Forelimb muscle (tissue), 1 donor: ENCODE measurements at places on chromosomes 7 and 10.

- DNase-seq: peak; percentile 19
Observed at GRCh38 chr7:151566897-151567320, 47.2 kb upstream of the RHEB start.

- no peak for DNase-seq
Observed at GRCh38 chr10:31011665-31012022, 20.0 kb downstream of the ZNF438 start.

DNA sequence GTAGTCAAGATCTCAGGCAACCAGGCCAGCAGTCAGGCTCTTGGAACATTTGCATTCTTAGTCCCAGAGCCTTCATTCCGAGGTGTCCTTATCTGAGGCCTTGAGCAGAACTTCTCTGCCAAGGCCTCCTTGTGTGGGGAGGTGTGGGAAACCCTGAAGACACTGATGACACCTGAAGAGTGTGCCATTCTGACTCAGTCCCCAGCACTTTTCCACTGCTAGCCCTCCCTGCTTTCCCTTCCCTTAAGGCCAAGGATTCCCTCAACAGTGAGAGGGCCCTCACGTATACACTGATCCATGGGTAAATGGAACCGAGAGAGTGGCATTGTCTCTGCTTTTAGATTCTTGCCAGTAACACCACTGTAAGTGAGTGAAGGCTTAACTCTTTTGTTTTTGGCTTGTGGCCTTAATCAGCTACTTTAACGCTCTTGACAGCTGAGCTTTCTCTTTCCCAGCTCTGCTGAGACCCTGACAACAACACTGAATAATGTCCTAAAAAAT, 30.3 kb downstream of the TRDMT1 start:
- DNase-seq: no peak

DNA sequence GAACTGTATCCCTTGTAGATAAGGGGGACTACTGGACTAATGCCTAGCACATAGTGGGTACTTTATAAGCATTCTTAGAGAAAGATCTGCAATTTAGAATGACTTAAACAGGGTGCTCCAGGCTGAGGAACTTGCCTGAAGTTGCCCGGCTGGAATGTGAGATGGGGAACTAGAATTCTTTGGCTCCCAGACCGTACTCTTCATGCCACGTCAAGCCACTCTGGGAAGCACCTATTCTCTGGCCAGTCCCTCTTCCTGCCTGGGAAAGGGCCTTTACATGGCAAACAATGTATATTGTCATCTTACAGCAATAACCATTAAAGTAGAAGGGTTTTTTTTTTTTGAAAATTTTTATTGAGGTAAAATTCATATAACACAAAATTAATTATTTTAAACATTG, 34.5 kb downstream of the ATXN7L1 start:
- DNase-seq: no peak

GRCh38 chr7:73963252-73963822, 64.6 kb upstream of the ELN start:
- DNase-seq: no peak

DNA sequence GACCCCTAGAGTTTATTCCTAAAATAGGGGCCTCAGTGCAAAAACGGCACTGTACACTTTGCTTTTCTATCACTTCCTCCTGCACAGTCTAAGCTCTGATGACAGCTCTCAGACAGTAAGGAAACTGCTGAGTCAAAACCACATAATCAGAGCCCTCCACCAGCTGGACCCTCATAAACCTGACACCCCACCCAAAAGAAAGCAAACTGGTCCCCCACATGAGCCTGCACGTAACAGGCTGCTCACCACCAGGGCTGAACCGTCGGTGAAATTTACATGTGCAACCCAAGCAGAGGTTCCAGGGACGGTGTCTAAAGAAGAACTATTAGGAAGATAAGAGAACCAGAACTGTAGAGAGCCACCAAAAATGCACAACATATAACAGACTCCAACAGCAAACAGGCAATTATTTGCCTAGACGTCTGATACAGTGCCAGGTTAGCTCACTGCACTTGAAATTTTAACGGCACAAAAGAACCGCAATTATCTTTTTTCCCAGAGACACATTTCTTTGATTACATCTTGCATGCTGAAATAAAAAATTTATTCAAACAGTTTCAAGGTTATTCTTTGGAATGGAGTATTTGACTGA, 19.6 kb downstream of the SGMS1 start:
- no peak for DNase-seq

DNA sequence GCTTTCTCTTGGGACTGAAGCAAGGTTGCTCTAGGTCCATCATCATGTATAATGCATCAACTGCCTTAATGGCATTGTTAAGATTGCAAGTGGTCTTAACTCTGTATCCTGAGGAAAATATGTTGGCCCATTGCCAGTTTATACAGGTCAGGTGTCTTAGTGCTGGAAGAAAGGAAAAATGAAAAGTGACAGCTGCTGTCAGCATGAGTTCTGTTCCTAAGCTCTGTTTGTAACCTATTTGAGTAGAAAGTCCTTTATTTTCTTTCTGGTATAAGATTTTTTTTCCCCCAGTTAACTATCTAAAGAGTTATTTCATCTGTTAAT, 127.2 kb downstream of the SRI start:
- no peak for DNase-seq

DNA sequence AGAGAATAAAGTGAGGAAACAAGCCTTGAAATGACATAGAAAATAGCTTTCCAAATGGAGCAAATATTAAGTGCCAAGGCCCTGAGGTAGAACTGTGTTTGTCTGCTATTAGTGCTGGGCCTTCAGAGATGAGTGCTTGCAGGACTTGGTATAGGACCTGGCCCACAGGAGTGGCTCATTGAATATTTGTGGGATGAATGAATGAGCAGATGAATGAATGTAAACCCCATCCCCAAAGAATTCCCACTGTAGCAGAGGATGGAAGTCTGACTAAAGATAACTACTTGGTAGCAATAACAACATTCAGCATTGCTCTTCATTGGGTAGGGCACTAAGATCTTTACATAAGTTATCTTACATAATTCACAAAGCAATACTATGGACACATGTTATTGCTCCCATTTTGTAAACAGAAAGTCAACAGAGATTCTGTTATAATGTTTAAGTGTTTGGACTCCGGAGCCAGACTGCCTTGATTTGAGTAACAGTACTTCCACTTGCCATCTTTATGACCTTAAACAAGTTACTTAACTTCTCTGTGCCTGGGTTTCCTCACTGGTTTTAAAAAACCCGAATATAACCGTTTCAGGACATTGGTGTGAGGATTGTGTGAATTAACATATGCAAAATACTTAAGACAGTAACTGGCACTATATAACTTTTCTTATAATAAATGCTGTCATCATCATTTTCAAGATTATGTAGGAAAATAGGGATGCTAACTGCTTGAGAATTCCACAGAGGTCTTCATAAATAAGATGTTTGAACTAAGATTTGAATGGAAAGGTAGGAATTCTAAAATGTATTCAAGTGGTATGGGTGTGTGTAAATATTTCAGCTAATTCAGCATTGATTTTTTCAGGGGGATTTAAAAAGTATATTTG, 141.9 kb downstream of the PRKG1 start:
- no peak for DNase-seq

DNA sequence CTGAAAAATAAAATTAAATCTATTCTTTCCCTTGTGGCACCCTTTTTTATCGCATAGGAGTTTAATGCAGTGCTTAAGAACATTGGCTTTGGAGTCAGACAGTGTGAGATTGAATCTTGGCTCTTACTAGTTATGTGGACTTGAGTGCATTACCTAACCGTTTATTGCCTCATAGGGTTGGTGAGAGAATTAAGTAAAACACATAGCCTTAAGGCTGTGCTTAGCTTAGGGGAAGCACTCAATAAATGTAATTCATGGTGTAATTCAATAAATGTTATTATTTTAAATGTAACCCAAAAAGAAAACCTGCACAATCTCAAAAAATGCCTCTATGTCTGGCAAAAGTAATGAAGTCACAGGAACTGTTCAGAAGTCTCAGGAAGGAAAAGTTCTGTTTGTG, 2.7 kb downstream of the STK17A start:
- no peak for DNase-seq

- peak; percentile 64 for DNase-seq
Observed at GRCh38 chr7:38428041-38428440, 154.6 kb upstream of the TARP start.

GRCh38 chr7:44771358-44771757, 22.7 kb downstream of the ZMIZ2 start:
- no peak for DNase-seq

- DNase-seq: peak; percentile 16
Observed at GRCh38 chr10:47311932-47312662, 10.2 kb upstream of the GDF2 start.

GRCh38 chr7:36175886-36176285, 22.8 kb downstream of the EEPD1 start:
- no peak for DNase-seq

DNA sequence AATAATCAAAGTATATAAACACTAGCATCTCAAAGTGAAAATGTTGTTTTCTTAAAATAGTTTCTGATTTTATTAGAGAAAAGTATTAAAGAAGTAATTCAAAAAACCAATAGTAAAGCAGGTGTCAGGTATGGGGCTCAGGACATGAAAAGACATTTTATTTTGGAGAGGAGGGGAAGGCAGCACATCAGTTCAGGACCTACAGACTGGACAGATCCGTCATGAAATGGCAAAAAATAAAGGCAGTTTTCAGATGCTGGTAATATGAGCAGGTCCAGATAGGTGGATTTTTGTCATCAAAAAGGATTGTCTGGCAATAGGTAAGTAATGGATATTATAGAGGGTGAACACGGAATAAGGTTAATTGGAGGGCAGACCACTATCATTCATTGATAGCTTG, 49.0 kb downstream of the GRM3 start:
- no peak for DNase-seq

DNA sequence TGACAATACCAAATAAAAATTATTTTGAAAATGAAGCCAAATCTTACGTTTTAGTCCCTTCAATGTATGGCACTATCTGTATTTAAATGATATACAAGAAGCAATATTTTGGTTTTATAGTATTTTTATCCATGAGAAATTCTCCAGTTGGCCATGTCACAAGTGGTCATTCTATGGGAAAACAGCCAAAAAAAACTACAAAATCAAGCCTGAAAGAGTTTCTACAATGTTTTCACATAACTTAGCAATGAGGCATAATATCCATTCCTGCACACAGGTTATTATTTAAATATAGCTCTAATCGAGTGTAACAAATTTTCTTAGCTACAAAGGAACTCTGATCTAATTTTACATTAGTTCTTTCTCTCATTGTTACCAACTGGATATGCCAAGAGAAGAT, 5.4 kb downstream of the RAB11FIP2 start:
- DNase-seq: no peak

GRCh38 chr10:109029870-109030269, 893.4 kb downstream of the XPNPEP1 start:
- DNase-seq: no peak

GRCh38 chr7:57165285-57165899, 33.2 kb upstream of the ZNF479 start:
- no peak for DNase-seq

DNA sequence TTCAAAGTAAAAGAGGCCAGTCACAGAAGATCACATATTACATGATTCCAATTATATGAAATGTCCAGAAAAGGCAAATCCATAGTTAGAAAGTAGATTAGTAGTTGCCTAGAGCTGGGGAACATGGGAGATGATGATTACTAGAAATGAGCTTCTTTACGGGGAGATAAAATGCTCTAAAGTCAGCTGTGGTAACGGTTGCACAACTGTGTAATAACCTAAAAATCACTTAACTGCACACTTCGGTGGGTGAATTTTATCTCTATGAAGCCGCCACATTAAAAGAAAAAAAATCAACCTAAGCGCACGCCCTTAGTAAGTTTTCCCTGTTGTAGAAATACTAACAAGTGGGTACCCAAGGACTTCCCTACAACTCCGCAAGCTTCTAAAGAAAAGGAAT, 15.9 kb downstream of the XRCC2 start:
- no peak for DNase-seq

GRCh38 chr10:11450427-11450826, 161.0 kb downstream of the USP6NL start:
- no peak for DNase-seq

- DNase-seq: no peak
Observed at GRCh38 chr7:132435016-132435990, 141.0 kb downstream of the PLXNA4 start.

GRCh38 chr7:55468495-55468894, 103.4 kb downstream of the LANCL2 start:
- no peak for DNase-seq

DNA sequence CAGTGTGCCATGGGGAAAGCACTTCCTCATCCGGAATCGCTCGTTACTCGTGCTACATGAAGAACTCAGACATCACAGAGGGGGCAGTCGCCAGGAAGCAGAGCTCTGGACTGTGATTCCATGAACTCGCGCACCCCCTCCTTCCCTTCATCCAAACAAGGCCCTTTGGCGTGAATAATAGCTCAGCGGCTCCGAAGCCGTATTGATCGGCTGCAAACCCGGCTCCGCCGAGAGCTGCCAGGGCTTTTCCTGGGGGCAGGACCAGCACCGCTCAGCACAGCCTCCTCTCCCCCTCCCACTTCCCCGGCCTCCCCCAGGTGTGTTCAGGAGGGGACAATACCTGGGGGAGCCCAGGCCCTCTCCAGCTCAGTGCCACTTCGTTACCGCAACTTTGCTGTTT, 129.0 kb upstream of the TCF7L2 start:
- DNase-seq: no peak

DNA sequence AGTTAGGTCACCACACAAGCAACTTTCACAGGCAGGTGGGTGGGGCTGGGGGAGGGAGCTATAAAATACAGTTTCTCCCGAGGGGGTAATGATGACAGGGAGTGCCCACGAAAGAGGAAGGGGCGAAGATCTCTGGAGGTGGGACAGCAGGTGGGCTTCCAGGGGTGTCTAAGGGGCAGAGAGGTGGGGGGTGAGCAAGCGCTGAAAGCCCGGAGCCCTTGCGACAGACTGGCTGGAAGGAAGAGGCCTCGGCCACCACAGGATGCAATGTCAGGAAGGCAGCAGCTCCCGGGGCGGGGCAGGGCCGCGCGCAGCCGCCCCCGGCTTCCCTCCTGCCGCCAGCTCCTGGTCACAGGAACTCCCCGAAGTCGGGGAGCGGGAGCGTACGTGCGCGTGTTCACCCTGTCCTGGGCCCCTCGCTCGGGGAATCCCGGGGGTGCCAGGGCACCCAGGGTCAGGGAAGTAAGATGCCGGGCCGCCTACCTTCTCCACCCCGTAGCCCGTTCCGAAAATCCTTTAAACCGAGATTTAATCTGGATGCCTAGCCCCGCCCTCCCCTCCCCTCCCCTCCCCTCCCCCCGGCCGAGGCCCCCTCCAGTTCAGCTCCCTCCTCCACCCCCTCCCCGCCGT, 105.2 kb upstream of the PPIF start:
- no peak for DNase-seq

GRCh38 chr7:90625562-90625961, 29.4 kb downstream of the CDK14 start:
- no peak for DNase-seq

- DNase-seq: no peak
Observed at GRCh38 chr7:146136357-146136875, 19.8 kb downstream of the CNTNAP2 start.

GRCh38 chr10:114309364-114309651, 70.3 kb downstream of the VWA2 start:
- no peak for DNase-seq

GRCh38 chr7:157008-157310, 35.4 kb upstream of the FAM20C start:
- no peak for DNase-seq
